ENCODE measurements at places on chromosomes 12 and 14. TPM values are rescaled to one million over a fixed set of nuclear protein-coding genes. Genes with fewer than 3 reads are reported as not detected.

The TBC1D30 gene
- 3.9 TPM for total RNA-seq

GRCh38 chr12:52327830-52328500, 6.8 kb upstream of the KRT83 start:
- no peak for DNase-seq

DNA sequence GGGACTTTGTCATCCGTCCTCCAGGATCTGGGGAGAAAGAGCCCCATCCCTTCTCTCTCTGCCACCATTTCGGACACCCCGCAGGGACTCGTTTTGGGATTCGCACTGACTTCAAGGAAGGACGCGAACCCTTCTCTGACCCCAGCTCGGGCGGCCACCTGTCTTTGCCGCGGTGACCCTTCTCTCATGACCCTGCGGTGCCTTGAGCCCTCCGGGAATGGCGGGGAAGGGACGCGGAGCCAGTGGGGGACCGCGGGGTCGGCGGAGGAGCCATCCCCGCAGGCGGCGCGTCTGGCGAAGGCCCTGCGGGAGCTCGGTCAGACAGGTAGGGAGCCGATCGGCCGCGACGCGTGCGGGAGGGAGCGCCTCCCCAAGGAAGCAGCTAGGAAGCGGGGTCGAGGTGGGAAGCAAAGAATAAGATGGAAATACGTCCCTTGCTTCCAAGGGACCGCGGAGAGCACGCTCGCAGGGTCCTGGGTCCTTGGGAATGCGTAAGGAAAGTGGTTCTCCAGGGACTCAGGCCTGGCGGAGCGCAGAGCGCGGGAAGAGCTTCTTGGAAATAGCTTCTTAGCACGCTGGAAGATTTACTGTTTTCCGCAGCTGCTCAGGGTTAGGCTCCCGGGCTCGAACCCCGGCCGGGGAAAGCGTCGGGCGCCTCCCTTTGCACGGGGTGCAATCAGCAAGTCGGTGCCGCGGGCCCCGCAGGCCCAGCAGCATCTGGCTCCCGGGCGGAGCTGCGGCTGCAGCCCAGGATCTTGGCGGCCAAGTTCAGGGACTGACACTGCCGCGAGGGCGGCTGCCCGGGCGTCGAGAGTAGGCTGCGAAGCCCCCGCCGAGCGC, 457 bp downstream of the SOCS2 start:
- DNase-seq = no peak

The GPR132 gene
- total RNA-seq = 9.1 TPM

GRCh38 chr12:109209082-109209481, 92.7 kb downstream of the ACACB start:
- DNase-seq = no peak

All from vagina (tissue), 2 donors.